ENCODE measurements at places on chromosomes 6 and 20. TPM values are rescaled to one million over a fixed set of nuclear protein-coding genes. Genes with fewer than 3 reads are reported as not detected.

DNA sequence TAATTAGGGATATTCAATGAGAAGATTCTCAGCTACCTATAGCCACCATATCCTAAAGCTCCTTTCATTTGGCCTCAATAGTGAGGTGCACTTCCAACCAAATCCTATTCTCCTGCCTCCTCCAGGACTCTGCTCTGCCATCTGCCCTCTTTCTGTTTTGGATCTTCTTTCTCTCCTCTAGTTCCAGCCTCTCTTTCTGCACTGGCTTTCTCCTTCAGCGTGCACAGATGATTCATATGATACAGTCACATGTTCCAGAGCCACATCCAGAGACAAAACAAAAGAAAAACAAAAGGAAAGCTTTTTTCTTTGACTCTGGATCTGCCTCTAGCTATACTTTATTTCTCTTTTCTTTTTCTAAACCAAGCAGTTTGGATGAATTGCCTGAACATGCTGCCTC, 531.9 kb upstream of the MAN1A1 start:
- DNase-seq = no peak

- no peak for DNase-seq
Observed at GRCh38 chr6:85192596-85192995, 257.3 kb upstream of the NT5E start.

DNA sequence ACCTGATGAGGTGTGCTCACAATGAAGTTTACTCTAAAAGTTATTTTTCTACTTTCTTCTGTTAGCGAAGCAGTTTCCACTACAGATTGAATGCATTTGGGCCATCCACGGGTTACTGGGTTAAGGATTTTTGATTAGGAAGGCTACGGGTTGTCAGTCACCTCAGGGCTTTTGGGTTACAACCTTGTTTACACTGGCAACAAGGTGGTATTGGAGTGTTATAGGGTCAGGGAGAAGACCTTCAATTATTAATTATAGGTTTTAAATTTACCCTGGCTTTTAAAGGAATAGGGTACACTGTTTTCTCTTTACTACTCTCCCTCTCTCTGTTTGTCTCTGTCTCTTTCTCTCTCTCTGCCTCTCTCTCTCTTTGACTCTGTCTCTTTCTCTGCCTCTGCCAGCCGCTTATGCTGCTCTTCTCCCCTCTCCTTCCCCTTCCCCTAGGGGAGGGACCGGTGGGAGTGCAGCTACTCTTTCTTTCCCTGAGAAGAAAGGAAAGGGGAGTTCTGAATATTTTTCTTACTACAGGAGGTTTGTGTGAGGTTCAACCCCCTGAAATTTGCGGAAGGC, 40.2 kb upstream of the AGPAT4 start:
- DNase-seq = no peak

DNA sequence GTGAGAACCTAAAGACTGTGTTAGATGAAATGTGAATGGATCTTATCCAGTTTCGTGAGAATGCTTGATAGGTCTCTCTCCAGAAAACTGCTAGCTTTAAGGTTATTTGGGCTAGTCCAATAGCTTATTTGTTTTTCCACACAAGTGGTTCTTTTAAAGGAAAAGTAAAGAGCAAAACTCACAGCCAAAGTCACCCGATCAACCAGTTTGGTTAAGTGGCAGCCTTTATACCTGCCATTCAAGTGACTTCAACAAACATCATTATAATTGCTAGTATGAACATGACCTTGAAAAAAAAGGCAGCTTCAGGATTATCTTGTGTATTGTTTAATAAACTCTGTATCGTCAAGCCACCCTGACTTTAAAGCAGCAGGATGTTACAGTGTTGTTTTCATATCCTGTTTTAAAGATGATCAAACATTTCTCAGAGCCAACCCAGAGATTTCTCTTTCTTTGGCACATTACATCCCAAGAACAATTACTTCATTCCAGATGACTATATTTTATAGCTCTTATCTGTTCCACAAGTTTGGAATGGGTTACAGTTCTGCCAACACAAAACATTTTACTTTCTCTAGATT, 253.4 kb downstream of the EPHA7 start:
- DNase-seq = no peak

The SIRPA gene
- total RNA-seq = 0.22 TPM

GRCh38 chr6:118872726-118873125, 21.2 kb upstream of the ASF1A start:
- DNase-seq = no peak

GRCh38 chr6:37550191-37550831, 50.6 kb upstream of the CCDC167 start:
- no peak for DNase-seq

DNA sequence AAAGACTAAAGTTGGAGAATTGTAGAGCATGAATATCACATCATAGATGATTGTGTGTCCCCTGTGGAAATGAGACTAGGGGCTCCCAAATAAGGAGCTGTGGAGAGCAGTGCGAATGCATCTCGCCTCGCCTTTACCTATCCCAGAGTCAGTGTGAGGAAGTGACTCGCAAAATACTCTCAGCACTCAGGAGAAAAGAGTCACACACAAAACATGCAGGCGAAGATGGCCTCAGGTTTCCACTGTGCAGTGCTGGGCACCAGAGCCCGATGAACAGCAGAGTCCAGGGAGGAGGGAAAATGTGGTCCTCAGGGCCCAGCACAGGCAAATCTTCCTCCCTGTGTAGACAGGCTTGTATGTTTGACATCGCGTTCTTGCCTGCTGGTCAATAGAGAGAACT, 126.5 kb upstream of the AFDN start:
- no peak for DNase-seq

The APOM gene
- total RNA-seq = 5.0 TPM

DNA sequence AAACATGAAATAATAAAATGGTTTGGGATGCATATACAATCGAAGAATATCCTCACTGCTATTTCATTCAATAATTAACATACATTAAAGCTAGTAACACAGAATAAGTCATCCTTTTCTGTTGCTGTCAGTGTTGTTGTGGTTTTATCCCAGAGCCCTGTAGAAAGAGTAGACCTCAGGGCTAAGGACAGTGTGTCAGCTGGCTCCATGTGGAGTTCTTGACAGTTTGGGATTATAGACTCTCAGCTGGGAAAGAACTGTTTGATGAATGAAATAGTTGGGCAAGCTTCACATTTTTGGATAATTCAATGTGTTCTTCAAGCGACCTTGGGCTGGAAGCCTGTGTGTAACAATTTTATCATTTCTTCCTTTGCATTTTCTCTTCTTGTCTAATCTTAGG, 10.1 kb downstream of the UTRN start:
- no peak for DNase-seq

GRCh38 chr6:45256697-45257695, 71.1 kb upstream of the RUNX2 start:
- no peak for DNase-seq

The TMEM63B gene
- 17.9 TPM for total RNA-seq
